Stimulated activated CD4-positive, alpha-beta T cell treated with anti-CD3 and anti-CD28 coated beads, Interleukin-1b, Interleukin-23, amount 100 ng/mL, for 4 hours (primary cell): ENCODE measurements at places on chromosomes 1 and 21.

- DNase-seq = no peak
Observed at GRCh38 chr1:248421384-248421783, 18.5 kb downstream of the OR2T1 start.

GRCh38 chr1:169683661-169684060 lies 27.8 kb downstream of the SELL start:
- DNase-seq = no peak

DNA sequence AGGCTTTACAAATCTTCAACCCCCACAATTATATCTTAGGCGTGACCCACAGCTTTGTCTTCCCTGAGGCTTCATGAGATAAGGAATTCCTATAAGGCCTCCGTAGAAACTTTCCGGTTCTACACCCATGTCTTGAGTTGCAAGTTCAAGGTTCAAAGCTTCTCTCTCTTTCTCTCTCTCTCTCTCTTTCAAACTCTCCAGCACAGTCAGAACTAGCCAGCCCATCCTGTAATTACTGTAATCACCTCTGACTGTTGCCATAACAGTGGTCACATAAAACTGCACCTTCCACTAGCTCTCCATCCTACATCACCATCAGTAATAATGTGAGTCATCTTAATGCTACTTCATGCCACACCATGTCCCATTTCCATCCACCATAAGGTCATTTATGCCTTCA lies 90.0 kb upstream of the NFASC start:
- DNase-seq = no peak

- no peak for DNase-seq
Observed at GRCh38 chr1:37073152-37073853, 39.0 kb upstream of the GRIK3 start.

DNA sequence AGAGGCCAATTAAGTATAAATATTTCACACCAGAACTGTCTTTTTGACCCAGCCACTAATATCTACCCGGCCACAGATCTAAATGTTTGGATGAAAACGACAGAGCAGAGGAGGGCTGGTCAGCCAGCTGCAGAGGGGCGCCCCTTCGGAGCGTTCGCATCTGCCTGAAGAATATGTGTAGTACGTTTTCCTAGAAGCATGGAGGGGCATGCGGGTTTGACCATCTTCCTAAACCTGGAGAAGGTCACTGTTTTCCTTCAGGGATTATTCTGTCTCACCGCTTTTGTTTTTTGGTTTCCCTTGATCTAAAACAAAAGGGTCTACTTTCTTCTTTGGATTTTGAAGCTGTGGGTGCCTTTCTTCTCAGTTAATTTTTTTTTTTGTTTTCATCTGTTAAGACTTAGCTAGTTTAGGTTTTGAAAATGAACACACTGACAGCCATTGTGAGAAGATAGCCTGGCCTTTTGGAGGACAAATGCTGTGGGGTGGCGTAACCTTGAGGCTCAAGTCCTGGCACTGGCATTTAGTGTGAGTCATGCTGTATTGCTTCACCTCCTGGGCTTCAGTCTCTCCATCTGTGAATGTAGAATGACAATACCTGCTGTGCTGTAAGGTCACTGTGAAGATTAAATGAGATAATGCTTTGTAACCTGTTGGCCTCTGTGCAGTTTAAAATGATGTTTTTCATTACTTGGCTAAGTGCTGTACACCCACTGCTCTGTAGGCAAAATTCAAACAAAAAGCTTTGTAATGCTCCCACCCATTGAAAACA lies 74.1 kb upstream of the IRF2BP2 start:
- no peak for DNase-seq

GRCh38 chr1:51515312-51515960 lies 3.6 kb downstream of the EPS15 start:
- DNase-seq = no peak

- no peak for DNase-seq
Observed at GRCh38 chr1:182262425-182262824, 129.2 kb downstream of the GLUL start.

- DNase-seq = no peak
Observed at GRCh38 chr1:11078631-11079030, 18.8 kb upstream of the SRM start.

- no peak for DNase-seq
Observed at GRCh38 chr1:194975913-194976312, 1632.3 kb downstream of the KCNT2 start.

DNA sequence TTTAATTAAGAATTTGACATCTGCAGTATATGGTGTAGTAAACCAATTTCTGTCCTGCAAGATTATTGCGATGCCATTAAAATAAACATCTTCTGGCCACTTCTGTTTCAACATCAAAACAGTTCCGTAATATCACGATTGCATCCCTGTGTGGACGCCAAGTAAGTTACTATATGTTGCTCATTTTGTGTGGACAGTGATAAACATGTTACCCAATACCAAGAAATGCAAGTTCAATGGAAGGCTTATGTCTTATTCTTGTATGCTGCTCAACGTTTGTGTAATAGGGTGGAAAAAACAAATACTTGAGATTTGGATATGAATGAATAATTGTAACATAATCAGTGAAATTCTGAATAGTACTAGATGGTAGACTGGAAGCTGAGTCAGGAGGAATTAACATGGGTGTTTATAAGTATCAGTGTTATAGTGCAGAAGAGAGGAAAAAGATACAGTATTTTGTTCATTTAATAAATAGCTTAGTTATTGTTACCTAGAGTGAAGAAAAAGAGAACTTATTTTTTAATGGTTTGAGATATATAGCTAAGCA lies 15.2 kb downstream of the TTC3 start:
- no peak for DNase-seq

GRCh38 chr1:57017200-57017599 lies 51.4 kb upstream of the C8B start:
- DNase-seq = no peak

GRCh38 chr1:89339039-89339438 lies 24.8 kb upstream of the GBP6 start:
- no peak for DNase-seq

GRCh38 chr21:15506086-15506485 lies 223.7 kb upstream of the USP25 start:
- no peak for DNase-seq

- no peak for DNase-seq
Observed at GRCh38 chr1:91803123-91803522, 82.8 kb downstream of the TGFBR3 start.

- DNase-seq = no peak
Observed at GRCh38 chr1:221648201-221648600, 93.7 kb downstream of the DUSP10 start.

- DNase-seq = no peak
Observed at GRCh38 chr1:5513846-5514526, 478.2 kb downstream of the NPHP4 start.

DNA sequence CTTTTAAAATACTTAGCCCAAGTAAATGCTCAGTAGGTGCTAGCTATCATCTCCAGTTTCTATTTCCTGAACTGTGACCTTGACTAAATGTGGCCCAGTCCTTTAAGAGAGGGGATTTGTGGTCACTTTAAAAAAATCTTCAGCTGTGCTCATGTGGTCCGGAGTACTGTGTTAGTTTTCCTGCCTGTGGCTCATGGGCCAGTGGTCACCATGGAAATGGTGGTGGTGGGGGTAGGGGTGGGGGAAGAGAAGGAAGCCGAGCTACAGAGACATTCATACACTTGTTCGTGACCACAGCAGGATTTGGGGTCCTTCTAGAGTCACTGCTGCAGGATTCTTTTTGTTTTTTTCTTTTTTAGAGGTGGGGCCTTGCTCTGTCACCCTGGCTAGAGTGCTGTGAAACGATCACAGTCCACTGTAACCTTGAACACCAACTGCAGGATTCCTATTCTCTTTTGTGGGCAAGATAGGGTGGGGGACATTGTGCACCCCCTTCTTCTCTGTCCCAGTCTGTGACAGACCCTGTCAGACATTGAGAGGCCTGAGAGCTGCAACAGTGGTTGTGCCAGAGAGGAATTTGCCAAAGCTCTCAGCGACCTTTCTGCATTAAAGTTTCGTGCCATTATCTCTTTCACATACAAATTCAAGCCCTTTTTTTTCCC lies 25.8 kb downstream of the KIF26B start:
- no peak for DNase-seq

DNA sequence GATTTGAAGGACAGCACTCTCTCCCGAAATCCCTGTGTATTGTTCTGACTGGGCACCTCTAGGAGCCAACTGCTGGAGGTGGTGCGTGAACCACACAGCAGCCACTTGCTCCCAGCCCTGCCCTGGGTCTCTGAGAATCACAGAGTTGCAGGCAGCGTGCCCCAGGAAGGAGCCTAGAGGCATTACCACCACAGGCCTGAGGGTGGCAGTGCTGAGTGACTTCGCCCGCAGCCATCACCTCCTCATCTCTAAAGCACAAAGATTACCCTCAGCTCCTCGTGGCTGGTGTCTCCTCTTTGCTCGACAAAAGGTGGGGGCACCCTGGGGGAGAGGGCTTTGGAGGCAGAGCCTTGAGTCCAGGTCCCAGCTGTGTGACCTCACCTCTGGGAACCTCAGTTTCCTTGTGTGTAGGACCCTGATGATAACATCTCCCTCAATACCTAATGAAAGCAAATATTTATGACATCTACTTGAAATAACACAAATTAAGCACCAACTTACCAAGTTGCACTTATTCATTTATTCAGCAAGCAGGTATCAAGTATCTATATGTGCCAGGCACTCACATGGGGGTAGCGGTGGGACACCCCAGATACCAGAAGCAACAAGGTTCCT lies 86.3 kb downstream of the VWA5B1 start:
- peak; percentile 55 for DNase-seq

- no peak for DNase-seq
Observed at GRCh38 chr1:167704715-167705114, 17.1 kb upstream of the MPZL1 start.

DNA sequence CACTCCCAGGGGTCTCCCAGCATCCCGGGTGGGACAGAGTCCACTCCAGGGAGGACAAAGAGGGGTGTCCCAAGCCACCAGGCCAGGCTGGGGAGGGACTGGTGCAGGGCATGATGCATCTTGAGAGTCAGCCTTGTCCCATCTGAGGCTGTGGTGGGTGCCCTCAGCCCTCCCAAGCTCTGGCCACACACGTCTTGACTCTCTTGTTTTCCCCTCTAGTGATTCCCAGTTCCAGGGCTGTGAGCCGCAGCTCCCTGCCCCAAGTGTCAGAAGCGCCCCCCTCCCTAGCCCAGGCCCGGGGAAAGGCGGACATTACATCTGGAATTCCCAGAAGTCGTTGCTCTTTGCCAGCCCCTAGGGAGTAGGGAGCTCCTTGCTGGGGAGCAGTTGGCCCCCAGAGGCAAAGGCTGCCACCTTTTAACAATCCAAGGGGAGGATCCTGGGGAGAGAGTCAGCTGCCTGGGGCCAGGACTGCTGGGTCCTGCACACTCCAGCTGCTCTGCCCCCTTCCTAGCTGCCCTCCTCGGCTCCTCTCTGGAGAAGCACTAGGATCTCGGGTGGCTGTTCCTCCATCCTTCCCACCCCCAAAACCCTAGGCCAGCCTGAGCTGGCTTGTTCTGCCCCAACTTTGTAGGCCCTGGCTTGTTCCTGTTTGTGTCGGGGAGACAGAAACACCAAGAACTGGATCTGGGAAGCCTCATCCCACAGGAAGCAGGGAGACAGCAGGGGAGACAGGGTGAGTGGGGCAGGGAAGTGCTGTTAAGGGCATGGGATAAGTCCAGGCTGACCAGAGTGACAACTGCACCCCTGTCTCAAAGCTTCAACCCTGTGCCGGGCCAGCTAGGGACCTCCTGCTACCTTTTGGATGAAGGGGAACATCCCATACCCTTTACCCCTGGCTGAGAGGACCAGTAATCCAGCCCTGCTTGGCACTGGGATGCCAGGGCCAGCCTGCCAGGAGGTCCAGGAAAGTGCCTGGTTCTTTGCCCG lies 3.2 kb upstream of the PTPN7 start:
- DNase-seq = no peak

GRCh38 chr21:16181018-16181417 lies 451.2 kb downstream of the USP25 start:
- DNase-seq = no peak

DNA sequence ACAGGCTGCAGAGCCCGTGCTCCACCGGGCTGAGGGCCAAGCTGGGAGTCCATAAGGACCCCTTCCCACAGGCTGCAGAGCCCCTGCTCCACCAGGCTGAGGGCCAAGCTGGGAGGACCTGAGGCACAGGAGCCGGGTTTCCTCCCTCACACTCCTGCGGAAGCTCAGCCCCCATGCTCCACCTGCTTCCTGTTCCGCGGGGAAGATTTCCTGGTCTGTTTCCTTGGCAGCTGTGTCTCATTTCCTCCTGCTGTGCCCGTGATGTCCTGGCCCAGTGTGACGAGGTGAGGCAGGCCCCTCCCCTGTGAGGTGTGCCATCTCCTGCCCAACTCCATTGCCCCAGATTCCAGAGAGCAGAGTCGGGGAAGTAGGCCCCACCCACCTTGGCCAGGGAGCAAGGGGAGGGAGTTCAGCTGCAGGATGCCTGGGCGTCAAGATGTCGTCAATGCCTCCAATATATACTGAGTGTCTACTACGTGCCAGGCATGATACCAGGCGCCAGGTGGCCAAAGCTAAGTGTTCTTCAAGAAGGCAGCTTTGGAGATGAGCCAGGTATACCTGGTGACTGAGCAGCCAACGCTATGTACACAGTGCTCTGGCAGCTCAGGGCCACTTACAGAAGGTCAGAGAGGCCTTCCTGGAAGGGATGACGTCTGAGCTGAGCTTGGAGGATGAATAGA lies 58.8 kb downstream of the NAV1 start:
- no peak for DNase-seq

- DNase-seq = no peak
Observed at GRCh38 chr1:21340230-21340945, 50.1 kb upstream of the ECE1 start.

GRCh38 chr1:13224480-13225060 lies 1.4 kb downstream of the PRAMEF18 start:
- no peak for DNase-seq

- no peak for DNase-seq
Observed at GRCh38 chr1:55064071-55064581, 24.8 kb downstream of the PCSK9 start.

- no peak for DNase-seq
Observed at GRCh38 chr1:58971629-58972140, 187.8 kb upstream of the JUN start.

GRCh38 chr1:206886831-206887230 lies 10.4 kb upstream of the IL24 start:
- DNase-seq = no peak

DNA sequence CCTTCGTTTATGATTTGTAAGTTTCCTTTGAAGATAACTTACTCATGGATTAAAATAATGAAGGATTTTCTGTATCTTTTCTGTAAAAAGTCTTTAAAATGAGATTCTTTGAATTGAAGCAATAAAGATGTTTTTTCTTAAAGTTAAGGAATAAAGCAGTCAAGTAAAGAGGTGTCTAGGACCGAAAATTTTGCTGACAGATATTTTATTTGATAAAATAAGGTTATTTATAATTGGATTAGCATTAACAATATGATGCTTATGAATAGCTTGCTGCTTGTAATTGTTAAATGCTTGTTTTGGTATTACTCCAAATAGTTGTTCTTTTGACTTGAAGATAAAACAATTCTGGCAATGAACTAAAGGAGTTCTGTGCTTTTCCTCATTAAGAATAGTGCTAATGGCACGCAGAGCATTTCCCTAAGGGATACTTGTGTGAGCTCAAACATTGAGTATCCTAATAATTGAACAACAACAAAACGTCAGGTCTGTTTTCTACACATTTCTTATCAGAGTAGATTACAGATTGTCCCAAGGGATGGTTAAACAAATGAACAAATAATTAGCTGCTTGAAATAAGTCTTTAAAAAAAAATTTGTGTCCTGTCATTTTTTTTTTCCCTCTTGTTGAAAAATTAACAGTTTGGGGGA lies 16.6 kb downstream of the TSNAX start:
- no peak for DNase-seq

- DNase-seq = no peak
Observed at GRCh38 chr1:21618561-21619374, 50.4 kb downstream of the RAP1GAP start.

- peak; percentile 77 for DNase-seq
Observed at GRCh38 chr21:33199516-33200217, 30.1 kb upstream of the IFNAR2 start.
